ENCODE measurements at places on chromosomes 13 and 19. TPM values are rescaled to one million over a fixed set of nuclear protein-coding genes. Genes with fewer than 3 reads are reported as not detected.

The PSG1 gene
- total RNA-seq = not detected

The FGF21 gene
- not detected for total RNA-seq

The CYP4F3 gene
- 6.3 TPM for total RNA-seq

The CABP5 gene
- not detected for total RNA-seq

The CERS4 gene
- total RNA-seq = 106 TPM

The C19orf47 gene
- 12.7 TPM for total RNA-seq

The FUT1 gene
- 2.8 TPM for total RNA-seq

The ATP4A gene
- total RNA-seq = not detected

The LYL1 gene
- total RNA-seq = 7.4 TPM

The SIGLEC7 gene
- not detected for total RNA-seq

The GGN gene
- total RNA-seq = 1.5 TPM

The PRODH2 gene
- total RNA-seq = not detected

The SLITRK6 gene
- total RNA-seq = 12.2 TPM

The OR7C1 gene
- total RNA-seq = 2.6 TPM

The KIR3DL1 gene
- total RNA-seq = not detected

The RASAL3 gene
- 1.8 TPM for total RNA-seq

The ZNF829 gene
- total RNA-seq = 3.5 TPM

The NLRP4 gene
- total RNA-seq = not detected

The DIS3 gene
- 23.1 TPM for total RNA-seq

The ZNF581 gene
- 20.1 TPM for total RNA-seq

The FGF9 gene
- total RNA-seq = 0.25 TPM

The PNMA8B gene
- 3.4 TPM for total RNA-seq

The KLK2 gene
- total RNA-seq = not detected

The A1BG gene
- total RNA-seq = 16.8 TPM

The PIK3R2 gene
- 8.3 TPM for total RNA-seq

The DUXA gene
- not detected for total RNA-seq

The MBD3L1 gene
- total RNA-seq = not detected

The ARHGAP45 gene
- 12.4 TPM for total RNA-seq

The LGALS14 gene
- total RNA-seq = not detected

Data from lower leg skin (tissue), 4 donors.